ENCODE measurements at places on chromosomes 12 and 14.

DNA sequence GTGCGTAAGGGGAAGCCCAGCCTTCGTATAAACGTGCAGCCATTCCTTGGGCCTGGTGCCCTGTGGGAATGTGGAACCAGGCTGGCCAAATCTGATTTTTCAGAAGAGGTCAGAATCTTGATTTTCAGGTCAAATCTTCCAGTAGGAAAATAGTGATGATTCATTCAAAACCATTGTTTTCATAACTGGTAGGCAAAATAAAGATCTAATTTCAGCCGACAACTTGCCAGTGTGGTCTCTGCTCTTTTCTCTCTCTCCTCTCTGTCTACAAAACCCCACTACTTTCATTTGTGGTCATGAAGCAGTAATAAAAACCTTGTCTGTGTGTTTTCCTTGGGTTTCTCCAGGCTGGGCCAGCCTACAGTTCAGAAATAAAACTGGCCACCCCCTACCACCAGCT, 135.1 kb downstream of the RBM19 start:
- DNase-seq, result peak; percentile 8

DNA sequence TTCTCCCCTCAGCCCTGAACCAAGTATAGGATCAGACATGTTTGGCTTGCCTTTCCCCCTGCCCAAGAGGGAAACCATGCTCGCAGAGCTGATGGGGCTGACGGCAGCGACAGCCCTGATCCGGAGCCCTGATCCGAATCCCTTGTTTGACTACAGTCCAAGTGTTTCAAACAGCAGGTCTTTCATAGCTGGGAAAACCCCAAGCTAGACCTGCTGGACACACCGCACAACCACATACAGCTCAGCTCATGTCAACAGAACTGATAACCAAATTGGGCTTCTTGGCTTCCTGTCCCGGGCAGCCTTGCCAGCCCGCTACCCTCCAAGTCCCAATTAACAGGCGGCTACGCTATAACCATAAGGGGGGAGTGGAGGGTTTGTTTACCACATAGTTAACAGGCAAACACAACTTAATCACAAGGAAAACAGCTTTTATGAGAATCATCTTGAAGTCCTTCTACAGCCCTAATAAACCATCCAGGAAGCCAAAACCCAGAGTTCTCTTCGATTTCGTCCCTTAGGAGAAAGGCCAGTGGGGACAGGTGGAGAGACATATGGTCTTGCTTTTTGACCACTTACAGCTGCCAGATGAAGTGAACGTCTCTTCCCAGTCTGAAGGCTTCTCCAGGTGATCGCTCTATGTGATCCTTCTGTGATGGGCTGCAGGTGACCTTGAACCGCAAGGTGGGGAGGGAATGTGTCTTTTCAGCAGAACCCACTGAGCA, 64.5 kb upstream of the MANSC4 start:
- DNase-seq, result no peak

DNA sequence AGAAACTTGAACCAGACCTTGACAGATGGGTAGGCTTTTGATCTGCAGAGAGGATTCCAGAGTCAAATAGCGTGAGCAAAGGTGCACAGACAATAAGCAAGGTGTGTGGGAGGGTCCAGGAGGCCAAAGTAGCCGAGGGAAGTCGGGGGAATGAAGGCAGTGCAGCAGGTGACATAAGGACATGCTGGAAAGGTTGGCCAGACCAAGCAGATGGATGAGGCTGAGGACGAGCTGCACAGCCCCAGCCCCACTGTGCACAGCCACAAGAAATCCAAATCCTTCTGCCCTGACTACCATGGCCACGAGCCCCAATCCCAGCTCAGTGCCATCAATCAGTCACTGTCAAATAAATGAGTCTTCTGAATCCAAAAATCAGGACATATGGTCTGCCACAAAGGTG, 5.4 kb downstream of the TTC7B start:
- DNase-seq, result no peak

- DNase-seq, result peak; percentile 80
Observed at GRCh38 chr12:7219599-7220243, 30.2 kb downstream of the PEX5 start.

Data from fibroblast of mammary gland (primary cell).